Right lung (tissue), 10 donors: ENCODE measurements at places on chromosomes 3 and 15. TPM values are rescaled to one million over a fixed set of nuclear protein-coding genes. Genes with fewer than 3 reads are reported as not detected.

CCDC174 gene
- 33.7 TPM for polyA plus RNA-seq

ITIH1 gene
- polyA plus RNA-seq: not detected

PLA2G4B gene
- polyA plus RNA-seq: 12.7 TPM

CYP1A2 gene
- 0.46 TPM for polyA plus RNA-seq

GOLGA6L4 gene
- polyA plus RNA-seq: 23.1 TPM

GRAMD2A gene
- polyA plus RNA-seq: 9.6 TPM

ACAN gene
- 0.78 TPM for polyA plus RNA-seq

ZKSCAN7 gene
- polyA plus RNA-seq: 19.4 TPM

BMF gene
- 43.9 TPM for polyA plus RNA-seq

TMCO5A gene
- polyA plus RNA-seq: not detected

NTRK3 gene
- polyA plus RNA-seq: 6.9 TPM

DOCK3 gene
- 1.6 TPM for polyA plus RNA-seq

FGD5 gene
- 41.3 TPM for polyA plus RNA-seq

IQCH gene
- polyA plus RNA-seq: 1.8 TPM

GRCh38 chr15:44066211-44066827 is 128.8 kb downstream of the FRMD5 start:
- peak; percentile 15 for DNase-seq

DNA sequence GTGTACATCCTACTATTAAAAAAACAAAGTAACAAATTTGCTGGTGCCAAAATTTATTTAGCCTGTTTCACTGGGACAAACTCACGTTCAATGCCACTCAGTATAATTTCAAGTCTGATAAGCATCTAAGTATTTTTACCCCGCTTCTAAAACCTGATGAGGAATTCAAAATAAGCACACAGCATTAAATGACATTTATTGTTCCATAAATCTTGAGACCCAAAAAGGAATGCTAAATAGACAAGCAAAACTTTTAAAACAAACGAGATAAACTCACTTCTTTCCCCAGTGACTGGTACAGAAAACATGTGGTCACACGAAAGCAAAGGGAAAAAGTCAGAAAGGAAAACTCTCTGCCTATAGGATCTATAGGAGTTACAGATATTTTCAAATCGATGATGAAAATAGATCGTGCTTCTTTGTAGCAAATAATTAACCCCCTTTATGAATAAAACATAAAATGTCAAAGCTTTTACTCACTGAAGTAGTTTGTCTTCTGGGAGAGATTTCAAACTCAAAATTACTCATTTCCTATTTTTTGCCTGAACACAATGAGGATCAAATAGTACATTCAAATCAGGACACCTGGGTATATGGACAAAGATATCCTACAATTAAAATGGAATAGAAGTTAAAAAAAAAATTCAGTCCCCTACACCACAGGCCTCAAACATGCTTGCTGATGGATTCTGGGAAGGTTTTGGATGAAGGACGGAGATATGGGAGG is 51.7 kb downstream of the UBP1 start:
- DNase-seq: no peak

- DNase-seq: no peak
Measured at GRCh38 chr3:156425651-156426050, 129.3 kb downstream of the SSR3 start.

DNA sequence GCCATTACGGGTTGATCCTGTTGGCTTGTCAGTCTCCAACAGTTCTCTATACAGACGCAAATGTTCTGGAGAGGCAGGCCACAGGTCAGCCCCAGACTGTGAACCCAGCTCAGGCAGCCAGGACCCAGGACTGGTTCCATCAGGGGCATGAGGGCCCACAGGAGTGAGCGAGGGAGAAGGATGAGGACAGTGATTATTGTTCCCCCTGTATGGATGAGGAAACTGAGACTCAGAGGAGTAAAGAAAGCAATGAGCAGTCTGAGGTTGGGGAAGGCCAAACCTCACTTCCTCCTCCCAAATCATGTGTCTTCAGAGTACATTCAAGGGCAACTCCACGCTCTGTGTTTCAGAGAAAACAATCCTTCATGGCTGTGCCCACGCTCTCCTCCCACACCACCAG is 121.9 kb downstream of the RPLP1 start:
- no peak for DNase-seq

DNA sequence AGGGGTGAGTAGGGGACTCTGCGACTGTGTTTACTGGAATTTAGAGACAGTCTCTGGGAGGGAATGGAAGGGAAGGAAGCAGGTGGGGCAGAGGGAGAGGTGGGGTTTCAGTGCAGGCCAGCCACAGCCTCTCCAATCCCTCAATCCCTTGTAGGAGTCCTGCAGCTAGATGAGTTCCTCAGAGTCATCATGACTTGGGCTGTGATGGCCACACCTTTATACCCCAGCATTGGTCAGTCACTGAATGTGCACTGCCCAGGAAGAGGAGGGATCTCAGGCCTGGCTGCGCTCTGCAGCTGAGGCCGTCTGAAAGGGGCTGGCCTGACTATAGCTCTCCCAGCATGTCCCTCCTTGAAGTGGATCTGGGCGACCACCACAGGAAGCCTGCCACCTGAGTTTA is 67.3 kb upstream of the GLCE start:
- DNase-seq: no peak

DNA sequence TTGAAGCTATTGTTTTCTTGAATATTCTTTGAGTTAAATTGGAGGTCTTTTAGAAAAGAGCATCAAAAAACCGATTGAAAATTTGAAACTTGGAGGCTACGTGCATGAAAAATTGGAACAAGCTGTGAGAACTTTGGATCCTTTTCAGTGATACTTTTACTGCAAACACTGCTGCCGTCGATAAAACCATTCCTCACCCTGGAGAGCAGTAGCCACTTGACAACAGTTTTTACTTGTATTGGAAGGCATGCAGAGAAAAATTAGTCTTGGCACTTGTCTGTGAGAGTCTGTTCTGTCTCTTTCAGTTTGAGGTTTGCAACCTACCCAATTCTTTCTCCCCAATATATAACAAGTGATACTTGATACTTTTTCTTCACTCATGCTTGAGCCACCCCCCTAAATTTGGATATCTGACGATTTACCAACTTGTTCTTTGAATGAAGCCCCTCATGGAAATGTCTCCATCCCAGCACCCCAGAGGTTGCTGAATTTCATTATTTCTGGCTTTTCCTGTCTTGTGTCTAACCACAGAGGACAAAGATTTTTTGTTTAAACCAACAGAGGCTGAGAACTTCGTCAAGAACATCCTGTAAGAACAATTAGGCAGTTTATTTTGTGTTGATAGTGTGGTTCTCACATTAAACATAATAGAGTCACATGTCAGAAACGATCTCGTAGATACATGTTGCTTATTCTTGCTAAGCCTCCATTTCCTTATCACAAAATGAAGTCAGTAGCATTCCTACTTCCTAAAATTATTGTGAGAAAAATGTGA is 307.3 kb upstream of the PLSCR5 start:
- no peak for DNase-seq

- DNase-seq: no peak
Measured at GRCh38 chr15:31302778-31303725, 23.6 kb upstream of the KLF13 start.

DNA sequence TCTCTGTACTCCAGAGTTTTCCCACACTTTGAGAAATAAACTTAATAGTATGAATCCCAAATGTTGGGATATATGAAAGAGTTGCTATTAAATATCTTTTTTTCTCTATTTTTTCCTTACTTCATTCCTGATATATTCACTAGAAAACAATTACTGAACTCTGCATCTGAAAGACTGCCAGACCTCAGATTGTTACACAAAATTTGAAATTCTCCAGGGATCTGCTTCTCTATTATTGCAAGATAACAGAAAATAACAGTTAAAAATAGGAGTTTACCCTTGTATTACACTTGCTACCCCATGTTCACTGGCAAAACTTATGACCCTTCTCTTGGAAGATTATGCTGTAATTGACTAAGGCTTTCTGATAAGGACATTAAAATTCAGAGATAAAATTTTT is 11.7 kb upstream of the P3H2 start:
- DNase-seq: no peak

DNA sequence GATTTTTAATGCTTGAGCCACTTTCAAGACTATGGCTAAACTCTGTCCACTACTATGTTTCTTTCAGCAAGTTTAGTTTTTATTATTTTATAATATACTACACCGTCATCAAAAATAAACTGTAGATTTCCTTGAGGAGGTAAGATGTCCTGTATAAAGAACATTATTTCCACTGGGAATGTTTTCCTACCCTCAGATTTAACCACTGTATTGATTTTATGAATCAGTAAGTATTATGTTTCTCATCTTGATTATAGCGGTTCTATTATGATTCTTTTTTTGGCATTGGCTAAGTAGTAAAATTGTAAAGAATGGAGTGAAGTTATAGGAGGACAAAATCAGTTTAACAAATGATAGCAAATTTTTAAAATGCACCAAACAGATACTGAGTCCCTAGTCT is 44.4 kb downstream of the ADAM10 start:
- DNase-seq: no peak

GRCh38 chr3:68151359-68151758 is 496.9 kb upstream of the SUCLG2 start:
- DNase-seq: no peak

DNA sequence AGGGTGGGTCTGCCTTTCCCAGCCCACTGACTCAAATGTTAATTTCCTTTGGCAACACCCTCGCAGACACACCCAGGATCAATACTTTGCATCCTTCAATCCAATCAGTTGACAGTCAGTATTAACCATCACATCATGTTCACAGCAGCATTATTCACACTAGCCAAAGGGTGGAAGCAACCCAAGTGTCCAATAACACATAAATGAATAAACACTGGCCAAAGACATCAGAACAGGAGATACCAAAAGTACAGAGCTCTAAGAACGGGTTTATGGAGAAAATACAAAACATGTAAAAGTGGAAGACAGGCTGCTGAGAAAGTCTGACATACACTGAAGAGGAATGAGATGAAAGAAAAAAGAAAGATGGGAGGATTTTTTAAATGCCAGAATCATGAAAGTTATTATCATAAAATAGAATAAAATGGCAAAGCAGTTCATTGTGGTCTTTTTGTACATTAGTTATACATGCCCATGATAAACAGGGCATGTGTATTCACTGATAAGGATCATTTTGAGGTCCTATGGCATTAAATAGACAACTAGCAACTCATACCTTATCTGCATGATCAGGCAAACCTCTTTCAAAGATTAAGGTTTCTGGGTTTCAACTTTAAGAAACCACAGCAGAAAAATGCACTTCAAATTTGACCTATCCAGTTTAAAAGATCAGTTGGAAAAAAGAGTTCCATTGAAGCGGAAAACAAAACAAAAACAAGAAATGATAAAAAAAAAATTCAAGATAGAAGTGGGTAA is 22.9 kb downstream of the DNAAF4 start:
- DNase-seq: no peak

- peak; percentile 23 for DNase-seq
Measured at GRCh38 chr15:76994971-76995945, at the start of gene PSTPIP1. Gene PSTPIP1, plus strand, starts transcription at chr15:76995126. Its CDS starts 448 bp downstream, at chr15:76995574.

- peak; percentile 44 for DNase-seq
Measured at GRCh38 chr3:184949251-184949965, 137.4 kb downstream of the VPS8 start.

- DNase-seq: no peak
Measured at GRCh38 chr3:154979331-154979730, 100.8 kb upstream of the MME start.

GRCh38 chr3:105362021-105362665 is 4.6 kb upstream of the ALCAM start:
- no peak for DNase-seq

DNA sequence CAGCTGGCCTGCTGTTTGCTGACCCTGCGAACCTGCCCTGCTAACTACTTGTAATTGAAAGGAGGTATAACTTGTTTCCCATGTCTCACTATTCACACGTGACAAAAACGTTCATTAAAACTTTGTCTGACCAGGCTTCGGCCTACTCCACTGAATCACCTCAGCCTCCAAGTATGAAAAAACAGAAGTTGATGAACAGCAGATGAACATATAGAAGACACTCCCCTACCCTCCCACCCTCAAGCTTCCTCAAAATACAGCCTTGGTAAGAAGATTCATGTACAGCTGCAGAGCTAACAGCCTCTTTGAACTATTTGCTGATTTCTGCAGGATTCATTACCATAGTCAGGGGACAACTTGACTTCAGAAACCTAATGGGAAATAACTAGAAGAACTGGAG is 10.7 kb downstream of the RBM15B start:
- DNase-seq: no peak

GRCh38 chr15:41939986-41940385 is 32.4 kb downstream of the EHD4 start:
- no peak for DNase-seq

DNA sequence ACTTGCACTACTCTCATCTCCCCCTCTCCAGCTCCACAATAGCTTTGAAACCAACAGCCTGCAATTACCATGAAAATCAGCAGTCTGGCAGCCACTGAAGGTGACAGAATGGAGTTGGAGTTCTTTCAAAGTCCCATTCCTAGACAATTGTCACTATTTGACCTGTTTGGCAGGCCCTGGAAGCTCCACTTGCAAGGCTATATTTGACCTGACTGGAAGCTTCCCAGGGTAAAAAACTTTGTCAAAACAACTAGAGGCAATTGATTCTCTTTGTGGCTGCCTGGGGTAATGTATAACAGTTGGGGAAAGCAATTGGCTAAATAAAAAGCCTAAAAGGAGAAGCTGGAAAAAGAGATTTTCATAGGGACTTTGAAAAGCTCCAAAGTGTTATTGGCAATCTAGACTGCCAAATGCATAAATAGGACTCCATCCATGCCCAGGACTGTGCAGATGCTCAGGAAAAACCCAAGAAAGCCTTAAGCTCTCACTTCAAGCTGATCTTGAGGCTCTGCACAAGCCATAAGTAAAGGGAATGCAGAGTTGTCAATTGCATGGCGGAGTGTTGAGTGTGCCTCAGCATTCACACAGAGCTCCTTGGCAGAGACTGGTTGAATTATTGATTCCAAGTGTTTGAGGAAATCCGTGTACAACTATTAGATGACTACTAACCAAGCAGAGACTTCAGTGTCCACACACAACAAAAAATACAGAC is 18.3 kb downstream of the GREM1 start:
- DNase-seq: no peak

DNA sequence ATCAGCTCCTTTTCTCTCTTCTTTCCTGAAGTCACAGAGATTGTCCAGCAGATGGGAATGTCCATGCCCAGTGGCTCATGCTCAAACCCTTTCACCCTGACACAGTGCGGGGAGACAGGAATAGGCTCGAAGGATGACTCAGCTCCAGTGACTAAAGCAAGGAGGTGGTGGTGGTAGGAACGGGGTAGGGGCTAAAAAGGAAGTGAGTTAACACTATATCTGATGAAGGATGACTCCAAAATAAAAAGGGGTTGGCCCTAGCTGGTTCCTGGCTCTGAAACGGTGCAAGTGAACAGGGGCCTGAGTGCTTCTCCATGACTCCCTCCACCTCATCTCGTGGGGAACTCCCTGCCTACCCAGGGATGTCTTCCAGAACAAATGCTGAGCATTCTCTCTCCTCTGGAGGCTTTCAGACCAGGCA is 167.4 kb upstream of the LPP start:
- DNase-seq: no peak

GRCh38 chr3:14760185-14760584 is 58.6 kb upstream of the FGD5 start:
- no peak for DNase-seq
